HS-5 (cell line): ENCODE measurements at places on chromosomes 3 and 15.

DNA sequence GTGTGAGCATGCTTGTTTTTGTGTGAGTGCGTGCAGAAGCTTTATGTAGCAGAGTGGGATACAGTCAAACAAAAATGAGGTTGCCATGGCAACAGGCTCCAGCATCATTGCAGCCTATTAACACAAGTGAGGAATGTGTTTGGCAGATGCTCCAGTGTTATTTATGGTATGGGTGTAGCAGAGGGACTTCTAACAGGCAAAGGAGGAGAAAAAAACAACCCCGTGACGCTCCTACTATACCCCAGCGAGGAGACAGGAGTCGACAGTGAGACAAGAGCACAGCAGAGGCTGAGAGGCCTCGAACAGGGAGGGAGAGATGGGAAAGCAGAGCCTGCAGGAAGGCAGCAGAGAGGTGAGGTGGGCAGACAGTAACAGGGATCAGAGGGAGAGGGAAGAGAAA lies 4.9 kb downstream of the ADCY5 start:
- DNase-seq = no peak

GRCh38 chr3:128323206-128324081 lies 143.2 kb downstream of the DNAJB8 start:
- no peak for DNase-seq

DNA sequence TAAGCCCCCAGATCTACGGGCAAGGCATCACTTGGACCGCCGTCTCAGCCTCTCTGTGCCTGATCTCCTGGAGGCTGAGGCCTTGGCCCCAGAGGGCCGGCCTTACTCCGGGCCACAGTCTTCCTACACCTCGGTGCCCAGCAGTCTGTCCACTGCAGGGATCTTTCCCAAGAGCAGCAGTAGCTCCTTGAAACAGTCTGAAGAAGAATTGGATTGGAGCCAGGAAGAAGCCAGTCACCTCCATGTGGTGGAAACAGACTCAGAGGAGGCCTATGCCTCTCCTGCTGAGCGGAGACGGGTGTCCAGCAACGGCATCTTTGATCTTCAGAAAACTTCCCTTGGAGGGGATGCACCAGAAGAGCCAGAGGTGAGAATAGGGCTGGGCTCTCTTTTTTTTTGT lies 67.0 kb downstream of the MCTP2 start:
- no peak for DNase-seq

DNA sequence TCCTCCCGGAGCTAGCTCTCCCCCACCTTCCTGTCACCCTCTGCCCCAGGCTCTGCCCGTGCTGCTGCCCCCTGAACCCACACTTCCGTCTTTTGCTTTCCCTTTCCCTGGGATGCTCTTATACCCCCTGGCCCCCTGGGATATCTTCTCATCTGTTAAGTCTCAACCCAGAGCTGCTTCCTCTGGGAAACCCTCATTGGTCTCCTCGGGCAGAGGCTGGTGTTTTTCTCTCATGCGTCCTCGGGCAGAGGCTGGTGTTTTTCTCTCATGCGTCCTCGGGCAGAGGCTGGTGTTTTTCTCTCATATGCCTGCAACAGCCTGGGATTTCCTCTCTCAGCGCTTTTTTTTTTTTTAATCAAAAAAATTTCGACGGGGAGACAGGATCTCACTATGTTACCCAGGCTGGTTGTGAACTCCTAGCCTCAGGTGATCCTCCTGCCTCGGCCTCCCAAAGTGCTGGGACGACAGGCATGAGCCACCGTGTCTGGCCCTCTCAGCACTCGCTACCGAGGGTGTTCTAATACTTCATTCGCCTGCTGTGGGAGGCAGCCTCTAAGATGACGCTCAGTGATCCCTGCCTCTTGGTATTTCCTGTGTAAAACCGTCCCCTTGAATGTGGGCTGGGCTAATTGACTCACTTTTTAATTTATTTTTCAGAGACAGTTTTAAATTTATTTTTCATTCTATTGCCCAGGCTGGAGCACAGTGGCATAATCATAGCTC lies 62.7 kb upstream of the TFRC start:
- peak; percentile 73 for DNase-seq

- DNase-seq = no peak
Measured at GRCh38 chr15:76994971-76995945, at the start of gene PSTPIP1. PSTPIP1 (plus strand) TSS chr15:76995126; CDS start chr15:76995574, 448 bp downstream.

DNA sequence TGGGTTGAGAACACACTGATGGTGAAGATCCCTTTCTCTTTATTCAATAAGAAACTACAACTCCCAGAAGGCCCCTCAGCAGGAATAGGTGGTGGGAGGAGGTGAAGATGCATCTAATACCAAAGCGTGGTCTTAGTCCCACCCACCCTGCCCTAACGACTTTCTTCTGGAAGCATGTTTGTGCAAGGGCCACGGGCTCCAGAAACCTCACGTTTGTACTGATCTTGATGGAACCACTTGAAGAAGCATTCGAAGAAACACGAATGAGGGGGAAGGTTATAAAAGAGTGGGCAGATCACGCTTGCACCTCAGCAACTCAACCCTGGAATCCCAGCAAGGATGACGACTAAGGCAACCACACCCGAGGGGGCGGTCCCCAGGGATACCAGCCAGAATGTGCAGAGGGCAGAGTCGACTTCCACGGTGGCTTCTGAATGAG lies 10.6 kb upstream of the SLC25A36 start:
- no peak for DNase-seq
